Transverse colon (tissue), 4 donors: ENCODE measurements at places on chromosomes 2 and 18. TPM values are rescaled to one million over a fixed set of nuclear protein-coding genes. Genes with fewer than 3 reads are reported as not detected.

DNA sequence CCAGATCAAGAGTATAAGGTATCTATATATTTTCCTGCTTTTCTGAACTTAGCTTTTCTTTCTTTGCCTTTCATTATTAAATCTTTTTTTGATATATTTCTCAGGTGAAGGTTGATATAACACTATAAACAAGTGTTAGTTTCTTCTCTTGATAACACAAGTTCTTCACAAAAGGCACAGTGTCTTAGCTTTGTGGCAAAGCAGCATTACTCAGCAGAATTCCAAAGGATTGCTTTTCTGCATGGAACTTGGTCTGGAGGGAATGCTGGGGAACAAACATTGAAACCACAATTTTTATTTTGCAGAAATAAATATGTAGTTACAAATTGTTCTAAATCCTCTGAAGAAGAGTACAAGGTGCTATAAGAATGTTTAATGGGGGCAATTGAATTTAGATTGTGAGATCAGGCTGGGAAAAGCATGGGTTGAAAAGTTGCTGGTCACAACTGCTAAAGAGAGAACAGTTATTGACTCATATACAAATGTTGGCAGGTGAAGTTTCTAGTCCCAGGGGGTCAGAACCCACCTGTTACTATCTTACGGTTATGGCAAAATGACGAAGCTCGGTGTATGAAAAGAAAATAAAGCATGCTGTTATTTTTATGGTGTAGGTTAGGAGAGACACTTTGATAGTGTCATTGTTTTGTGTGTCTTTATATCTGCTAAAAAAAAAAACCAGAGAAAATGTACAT is 68.2 kb downstream of the UBR3 start:
- DNase-seq = no peak

GRCh38 chr18:74310411-74310810 is 5.2 kb upstream of the C18orf63 start:
- no peak for DNase-seq

- DNase-seq = no peak
Measured at GRCh38 chr2:79178076-79178674, 18.6 kb upstream of the REG3A start.

DNA sequence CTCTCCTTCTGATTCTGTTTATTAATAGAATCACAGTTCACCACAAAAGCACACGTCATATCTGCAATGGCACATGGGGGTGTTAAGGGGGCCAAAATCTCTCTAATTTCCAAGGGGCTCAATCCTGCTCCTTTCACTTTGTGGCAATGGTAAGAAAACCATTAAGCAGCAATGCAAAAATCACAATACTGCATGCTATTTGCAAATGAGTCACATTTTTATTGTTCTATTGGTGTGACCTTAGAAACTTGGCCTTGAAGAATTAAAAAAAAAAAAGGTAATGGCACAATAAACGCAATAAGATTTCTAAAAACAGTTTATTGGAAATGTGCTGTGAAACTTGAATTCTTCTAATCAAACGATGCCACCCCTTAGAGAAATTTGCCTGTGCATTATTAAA is 251.5 kb downstream of the ZNF521 start:
- DNase-seq = no peak

DNA sequence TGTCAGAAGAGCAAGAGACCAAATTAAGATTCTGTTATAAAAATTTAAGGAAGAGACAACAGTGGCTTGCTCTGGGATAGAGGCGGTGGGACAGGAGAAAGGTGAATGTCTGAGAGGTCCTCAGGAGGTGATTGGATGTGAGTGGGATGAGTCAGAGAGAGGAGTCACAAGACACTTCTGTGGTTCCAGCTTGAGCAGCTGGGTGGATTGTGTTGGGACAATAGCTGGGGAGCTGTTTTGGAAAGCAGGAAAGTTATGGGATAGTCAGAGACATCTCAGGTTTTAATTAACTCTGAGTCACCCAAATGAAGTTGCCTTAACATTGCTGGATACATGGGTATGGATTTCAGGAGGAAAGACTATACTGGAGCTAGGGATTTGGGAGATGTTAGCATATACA is 218.0 kb upstream of the TRIB2 start:
- no peak for DNase-seq

DNA sequence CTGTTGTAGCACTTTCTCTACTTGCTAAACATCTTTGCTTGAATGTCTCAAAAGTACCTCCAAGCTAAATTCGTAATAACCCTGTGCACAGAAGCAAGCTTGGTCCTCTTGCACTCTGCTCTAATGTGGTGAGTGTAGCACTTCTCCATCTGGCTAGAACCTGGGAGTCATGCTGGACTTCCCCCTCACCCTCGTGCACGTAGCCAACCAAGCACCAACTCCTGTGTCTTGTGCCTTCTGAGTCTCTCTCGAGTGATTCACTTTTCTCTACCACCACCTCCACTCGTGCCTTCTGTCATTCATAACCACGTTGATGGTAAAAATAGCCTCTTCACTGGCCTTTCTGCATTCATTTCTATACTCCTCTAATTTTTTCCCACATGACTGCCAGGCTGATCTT is 91.9 kb upstream of the KCNE4 start:
- no peak for DNase-seq

DNA sequence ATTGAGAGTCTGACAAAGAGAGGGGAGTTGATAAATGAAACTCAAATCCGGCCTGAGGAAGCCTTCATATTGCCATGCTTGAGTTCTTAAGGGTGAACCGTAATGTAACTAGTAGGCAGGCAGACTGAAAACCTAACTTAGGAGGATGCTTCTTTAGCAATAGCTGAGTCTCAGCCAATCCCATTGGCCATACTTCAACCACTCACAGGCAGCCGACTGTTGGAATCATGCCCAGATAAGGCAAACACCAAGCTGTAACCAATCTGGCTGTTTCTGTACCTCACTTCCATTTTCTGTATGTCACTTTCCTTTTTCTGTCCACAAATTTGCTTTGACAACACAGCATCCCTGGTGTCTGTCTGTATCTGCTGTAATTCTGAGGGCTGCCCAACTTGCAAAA is 39.5 kb downstream of the TPRKB start:
- no peak for DNase-seq

- peak; percentile 87 for DNase-seq
Measured at GRCh38 chr2:128321784-128322714, 3.4 kb upstream of the HS6ST1 start.

- no peak for DNase-seq
Measured at GRCh38 chr18:59631583-59632181, 65.5 kb downstream of the CCBE1 start.

Gene PLCL1
- 7.1 TPM for total RNA-seq

Gene SP140
- 9.8 TPM for total RNA-seq

Gene ZSWIM2
- total RNA-seq = not detected

Gene CAD
- total RNA-seq = 15.6 TPM

Gene RUFY4
- not detected for total RNA-seq

GRCh38 chr18:22705328-22705727 is 227.8 kb upstream of the RBBP8 start:
- DNase-seq = no peak

Gene VIT
- total RNA-seq = not detected

GRCh38 chr2:181658444-181658843 is 1.5 kb upstream of the CERKL start:
- DNase-seq = no peak
